ENCODE measurements at places on chromosomes 2 and 18. TPM values are rescaled to one million over a fixed set of nuclear protein-coding genes. Genes with fewer than 3 reads are reported as not detected.

DNA sequence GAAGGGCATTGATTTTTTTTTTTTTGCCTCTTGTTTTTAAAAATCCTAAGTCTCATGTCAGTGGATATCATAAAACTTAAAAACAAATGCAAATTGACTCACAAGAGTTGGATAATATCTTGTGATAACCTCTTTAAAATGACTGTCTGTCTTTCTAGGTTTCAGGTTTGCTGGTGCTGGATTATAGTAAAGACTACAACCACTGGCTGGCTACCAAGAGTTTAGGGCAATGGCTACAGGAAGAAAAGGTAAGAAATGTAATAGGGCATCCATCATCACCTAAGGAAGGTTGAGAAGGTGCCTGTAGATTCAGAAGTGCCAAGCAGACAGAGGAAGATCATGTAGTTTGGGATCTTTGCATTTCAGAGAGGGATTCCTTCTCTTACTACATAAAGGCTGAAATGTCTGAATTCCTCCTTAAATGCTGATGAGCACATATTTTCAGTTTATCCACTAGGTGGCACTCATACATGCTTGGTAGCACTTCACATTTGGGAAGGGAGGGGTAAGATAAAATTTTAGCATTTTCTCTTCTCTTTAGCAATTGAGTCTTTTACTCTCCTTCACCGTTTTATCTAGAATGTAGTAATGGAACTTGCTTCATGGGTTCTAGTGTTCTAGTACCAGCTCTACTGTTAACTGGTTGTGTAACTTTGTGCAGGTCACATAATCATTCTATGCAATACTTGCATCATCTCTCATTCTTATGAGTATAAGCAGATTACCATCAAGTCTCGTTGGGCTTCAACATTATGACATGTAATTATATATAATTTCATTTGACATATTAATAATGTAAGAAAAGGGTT lies 21.1 kb downstream of the CPS1 start:
- no peak for DNase-seq

Gene OXER1
- total RNA-seq, result 0.43 TPM

DNA sequence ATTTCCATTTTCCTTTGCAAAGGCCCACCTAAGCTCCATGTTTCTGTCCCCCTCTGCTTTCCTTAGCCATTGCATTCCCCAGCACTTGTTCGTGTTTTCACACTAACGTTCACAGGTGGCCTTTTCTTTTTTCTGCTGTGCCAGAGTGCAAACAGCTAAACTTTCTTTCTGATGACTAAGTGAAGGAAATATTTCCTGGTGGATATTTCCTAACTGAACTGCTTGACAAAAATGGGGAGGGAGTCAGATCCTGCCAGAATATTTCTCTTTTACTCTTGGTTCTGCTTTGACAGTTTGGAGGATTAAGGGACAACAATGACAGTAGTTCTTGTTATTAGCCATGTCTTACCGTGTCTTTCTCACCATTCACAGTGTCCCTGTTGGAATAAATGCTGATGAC lies 344.0 kb downstream of the ARHGAP15 start:
- no peak for DNase-seq

Gene SATB2
- 1.1 TPM for total RNA-seq

- DNase-seq, result no peak
Measured at GRCh38 chr2:26333293-26333692, 12.7 kb upstream of the SELENOI start.

Gene ABCA12
- not detected for total RNA-seq

Gene STARD6
- total RNA-seq, result not detected

Gene DSG4
- not detected for total RNA-seq

Gene NFE2L2
- 53.4 TPM for total RNA-seq

Gene DSG2
- total RNA-seq, result 35.7 TPM

- DNase-seq, result no peak
Measured at GRCh38 chr2:28704621-28705020, 47.0 kb upstream of the PPP1CB start.

GRCh38 chr2:118225666-118226065 lies 137.4 kb downstream of the INSIG2 start:
- DNase-seq, result no peak

GRCh38 chr2:44707945-44708660 lies 233.4 kb upstream of the SIX3 start:
- no peak for DNase-seq

DNA sequence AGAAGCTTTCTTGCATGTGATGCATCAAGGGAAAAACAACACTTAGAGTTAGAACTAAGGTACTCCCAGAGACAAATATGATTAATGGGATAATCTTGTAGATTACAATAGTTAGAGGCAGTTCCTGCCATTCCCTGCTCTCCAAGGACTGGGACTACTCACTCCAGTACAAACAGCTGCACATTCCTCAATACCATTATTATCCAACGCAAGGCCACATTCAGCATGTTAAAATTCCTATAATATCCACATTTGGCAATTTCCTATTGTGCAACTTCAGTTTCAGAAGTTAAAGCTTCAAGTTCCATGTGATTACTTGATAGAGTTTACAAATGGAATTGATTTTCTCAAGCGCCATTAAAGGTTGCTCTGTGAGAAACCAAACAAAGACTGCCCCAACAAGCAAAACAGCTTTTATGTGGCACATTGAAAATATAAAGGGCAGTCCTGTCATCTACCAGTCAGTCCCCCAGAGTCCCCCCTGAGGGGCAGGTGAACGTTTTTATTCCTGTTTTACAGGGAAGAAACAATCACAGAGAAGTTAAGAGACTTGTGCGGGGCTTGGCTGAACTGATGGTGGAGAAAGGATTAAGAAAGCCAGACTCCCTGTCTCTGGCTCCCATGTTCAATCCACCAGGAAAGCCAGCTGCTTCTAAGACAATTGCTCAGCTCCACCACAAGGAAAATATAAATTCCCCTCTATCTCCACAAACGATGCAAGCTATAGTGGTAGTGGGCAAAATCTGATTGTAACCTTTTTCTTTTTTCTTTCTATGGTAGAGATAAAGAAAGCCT lies 72.6 kb downstream of the TXNL1 start:
- no peak for DNase-seq

DNA sequence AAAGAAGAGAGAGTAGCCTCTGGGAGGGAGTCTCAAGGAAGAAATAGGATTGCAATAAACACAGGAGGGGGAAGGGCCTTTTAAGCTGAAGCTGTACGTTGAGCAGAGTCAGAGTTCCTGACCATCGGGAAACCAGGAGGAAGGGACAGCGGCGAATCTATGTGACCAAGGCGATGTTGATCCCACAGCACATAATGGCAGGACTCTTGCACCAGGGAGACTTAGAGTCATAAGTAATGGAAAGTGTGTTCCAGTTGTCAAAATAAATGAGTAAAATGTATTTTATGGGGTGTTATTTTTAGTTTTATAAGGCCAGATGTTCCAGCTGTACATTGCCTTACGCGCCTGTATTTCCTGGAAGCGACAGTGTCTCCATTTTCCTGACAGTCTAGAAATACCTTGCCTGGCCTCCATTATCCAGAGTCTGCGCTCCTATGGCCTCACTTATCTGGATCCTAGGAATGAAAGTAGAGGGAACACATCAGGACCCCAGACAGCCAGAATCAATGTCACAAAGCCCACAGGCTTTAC lies 152.8 kb upstream of the COPS8 start:
- DNase-seq, result no peak

GRCh38 chr2:236767941-236768340 lies 198.3 kb downstream of the ACKR3 start:
- no peak for DNase-seq

DNA sequence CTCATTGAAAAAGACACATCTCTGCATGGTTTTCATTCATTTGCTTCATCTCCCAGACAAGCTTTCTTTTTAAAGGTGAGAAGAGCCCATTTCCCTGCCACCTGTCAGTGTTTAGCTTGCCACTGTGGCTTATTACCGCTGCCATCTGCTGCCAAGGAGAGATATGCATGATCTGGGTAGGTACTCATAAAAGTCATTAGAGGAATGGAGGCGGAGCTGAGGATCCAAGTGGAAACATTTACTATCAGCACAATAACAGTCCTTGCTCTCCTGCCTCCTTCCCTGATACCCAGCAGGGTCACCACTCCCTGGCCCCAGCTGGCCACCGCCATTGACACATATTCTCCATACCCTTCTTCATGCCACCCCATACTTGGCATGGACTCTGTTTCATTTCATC lies 390.4 kb downstream of the TSN start:
- DNase-seq, result no peak

- no peak for DNase-seq
Measured at GRCh38 chr18:48845174-48845573, 105.6 kb downstream of the SMAD7 start.

Gene UPP2
- total RNA-seq, result not detected

DNA sequence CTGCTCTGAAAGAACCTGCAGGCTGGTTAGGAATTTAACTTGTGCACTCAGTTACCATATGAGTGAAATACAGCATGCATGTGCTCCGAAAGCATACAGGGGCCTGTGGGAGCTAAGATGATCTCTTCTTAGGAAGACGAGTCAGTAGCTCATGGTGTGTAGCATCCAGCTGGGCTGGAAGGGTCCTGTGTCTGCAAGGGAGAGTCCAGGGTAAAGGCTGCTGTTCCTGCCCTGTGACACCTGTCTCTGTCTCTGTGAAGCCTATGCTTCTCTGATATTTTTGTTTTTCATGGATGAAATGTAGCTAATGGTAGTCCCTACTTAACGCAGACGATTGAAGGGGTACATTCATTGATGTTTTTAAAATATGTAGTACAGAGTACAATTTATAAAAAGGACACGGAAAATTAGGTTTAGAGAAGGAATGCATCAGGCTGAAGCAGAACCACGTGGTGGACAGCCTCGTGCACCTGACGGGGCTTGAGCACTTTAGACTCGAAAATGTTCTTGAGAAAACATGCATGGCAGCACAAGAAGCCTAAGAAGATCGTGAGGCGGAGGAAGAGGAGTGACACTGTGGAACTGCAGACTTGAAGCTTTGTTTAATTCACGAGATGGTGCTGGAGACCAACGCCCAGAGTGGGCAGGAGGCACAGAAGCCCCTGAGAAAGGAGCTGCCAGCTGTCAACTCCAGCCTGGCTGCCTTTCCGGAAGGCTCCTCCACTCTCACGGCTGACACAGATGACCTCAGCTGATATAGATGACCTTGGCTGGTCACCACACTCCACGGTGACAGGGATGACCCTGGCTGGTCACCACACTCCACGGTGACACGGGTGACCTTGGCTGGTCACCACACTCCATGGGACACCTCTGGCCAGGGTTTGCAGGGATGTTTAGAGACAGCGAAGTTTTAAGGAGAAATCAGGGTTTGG lies 110.6 kb downstream of the TMEM18 start:
- DNase-seq, result no peak

GRCh38 chr2:222707689-222708273 lies 36.3 kb downstream of the MOGAT1 start:
- no peak for DNase-seq

DNA sequence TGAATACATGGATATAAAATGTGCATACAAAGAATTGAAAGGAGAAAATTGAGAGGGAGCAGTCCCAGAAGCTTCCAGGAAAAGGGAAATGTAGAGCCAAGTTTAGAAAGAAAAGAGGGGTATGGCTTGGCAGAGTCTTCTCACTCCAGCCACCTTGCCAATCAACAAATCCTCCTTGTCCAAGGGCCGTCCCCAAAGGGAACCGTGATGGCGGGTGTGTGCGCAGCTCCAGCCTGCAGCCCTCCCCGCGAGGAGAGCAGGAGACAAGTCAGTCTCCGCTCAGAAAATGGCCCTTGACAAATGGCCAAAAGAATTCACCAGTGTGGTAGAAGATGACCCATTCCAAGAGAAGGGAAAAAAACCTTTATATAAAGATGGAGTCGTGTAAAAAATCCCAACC lies 448.3 kb upstream of the POU3F3 start:
- DNase-seq, result peak; percentile 18

DNA sequence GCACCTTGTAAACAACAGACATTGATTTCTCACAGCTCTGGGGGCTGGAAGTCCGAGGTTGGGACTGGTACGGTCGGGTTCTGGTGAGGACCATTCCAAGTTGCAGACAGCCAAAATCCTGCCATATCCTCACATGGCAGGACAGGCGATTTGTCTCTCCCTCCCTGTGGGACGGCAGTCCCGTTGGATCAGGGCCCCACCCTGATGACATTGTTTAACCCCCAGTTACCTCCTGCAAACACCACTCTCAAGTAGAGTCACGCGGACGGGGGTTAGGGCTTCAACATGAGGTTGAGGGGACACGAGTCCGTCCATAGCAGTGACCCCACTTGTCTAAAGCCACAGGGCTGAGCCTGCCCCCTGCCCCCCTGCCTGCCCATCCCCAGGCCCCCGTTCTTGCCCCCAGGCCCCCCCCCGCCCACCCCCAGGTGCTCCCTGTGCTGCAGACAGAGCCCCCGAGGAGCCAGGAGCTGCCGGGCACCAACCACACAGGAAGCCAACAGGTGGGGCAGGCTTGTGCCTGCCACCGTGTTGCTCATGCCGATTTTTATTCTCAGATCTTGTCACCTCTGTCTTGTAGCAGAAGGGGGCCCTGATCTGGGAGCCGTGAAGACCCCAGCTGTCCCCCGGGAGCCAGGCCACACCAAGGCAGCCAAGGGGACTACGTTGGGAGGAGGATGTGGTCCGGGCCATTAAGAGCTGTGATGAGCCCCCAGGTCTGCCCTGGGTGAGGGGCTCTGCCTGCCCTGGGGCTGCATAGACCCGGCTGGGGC lies 82.2 kb downstream of the NFATC1 start:
- DNase-seq, result peak; percentile 37

- DNase-seq, result no peak
Measured at GRCh38 chr2:121073320-121074210, 211.4 kb downstream of the TFCP2L1 start.

DNA sequence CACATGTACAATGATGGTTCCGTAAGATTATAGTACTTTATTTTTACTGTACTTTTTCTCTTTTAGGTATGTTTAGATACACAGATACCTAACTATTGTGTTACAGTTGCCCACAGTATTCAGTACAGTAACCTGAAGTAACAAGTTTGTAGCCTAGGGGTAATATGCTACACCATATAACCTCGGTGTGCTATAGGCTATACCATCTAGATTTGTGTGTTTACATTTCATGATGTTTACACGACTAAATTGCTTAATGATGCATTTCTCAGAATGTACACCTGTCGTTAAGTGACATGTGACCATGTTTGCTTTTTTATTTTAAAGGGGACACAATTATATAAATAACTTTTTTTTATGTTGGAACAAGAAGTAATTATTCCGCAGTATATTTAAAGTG lies 34.5 kb downstream of the PIK3C3 start:
- no peak for DNase-seq

DNA sequence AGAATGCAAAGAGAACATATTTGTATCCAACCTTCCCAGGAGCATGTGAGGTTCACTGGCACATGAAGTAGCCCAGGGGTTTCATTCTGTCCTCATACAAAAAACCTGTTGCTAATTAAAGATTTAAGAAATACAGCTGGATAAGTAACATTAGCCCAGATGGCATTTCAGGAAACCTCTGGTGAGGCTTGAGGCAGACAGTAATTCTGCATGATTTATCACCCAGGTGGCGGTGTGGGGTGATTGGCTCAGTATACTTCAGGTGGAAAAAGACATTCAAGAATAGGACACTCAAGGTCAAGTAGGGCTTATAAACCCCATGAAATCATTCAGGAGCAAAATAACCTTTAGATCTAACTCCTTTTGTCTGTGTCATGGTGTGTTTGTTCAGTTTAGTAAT lies 237.4 kb downstream of the RNF144A start:
- no peak for DNase-seq
